ENCODE measurements at places on chromosomes 6 and 20.

- no peaks in the 10 kb centered on the region for H3K4me1 ChIP-seq
- no peak overlapping the region for H3K27ac ChIP-seq
- no peak overlapping the region for H3K4me3 ChIP-seq
- DNase-seq, result no peak
- H3K27me3 ChIP-seq, result no peaks in the 10 kb centered on the region
Measured at GRCh38 chr20:58711266-58712051, 18.9 kb downstream of the NPEPL1 start.

- no peak overlapping the region for H3K27ac ChIP-seq
- no peak overlapping the region for H3K4me3 ChIP-seq
- no peak for DNase-seq
- no peaks in the 10 kb centered on the region for H3K4me1 ChIP-seq
Measured at GRCh38 chr20:48282591-48283228, 497.4 kb upstream of the SULF2 start.

DNA sequence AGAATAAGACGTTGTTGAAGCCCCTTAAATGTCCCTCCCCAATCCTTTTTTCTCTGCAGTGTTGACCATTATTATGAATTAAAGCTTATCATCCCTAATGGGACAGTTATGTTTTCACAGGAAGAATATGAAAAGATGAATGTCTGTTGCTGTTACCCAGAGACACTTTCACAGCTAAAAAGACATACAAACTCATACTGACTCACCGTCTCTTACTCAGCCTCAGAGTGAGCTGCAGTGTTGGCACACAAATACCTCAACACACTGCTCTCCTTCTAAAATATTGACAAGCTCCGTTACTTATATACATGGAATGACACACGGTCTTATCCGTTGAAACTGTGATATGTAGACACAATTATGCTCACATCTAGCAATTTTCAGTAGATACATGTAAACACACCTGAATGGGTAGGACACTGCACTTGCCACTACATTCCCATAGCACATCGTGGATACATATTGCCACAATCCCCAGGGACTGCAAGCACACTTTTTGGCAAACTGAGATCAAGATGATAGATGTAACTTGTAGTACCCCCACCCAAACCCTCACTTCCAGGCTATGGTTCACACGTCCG, 9.6 kb upstream of the SAPCD1 start:
- no peak overlapping the region for H3K27ac ChIP-seq
- DNase-seq, result no peak
- H3K4me1 ChIP-seq, result peaks cover 5% of the 10 kb centered on the region
- no peaks in the 10 kb centered on the region for H3K27me3 ChIP-seq
- H3K36me3 ChIP-seq, result peaks cover 13% of the 10 kb centered on the region
- no peak overlapping the region for H3K4me3 ChIP-seq

- H3K36me3 ChIP-seq, result no peaks in the 10 kb centered on the region
- H3K4me1 ChIP-seq, result no peaks in the 10 kb centered on the region
- DNase-seq, result no peak
Measured at GRCh38 chr6:152458648-152459644, 178.2 kb downstream of the SYNE1 start.

GRCh38 chr6:63759605-63760105, 124.1 kb downstream of the PHF3 start:
- H3K4me3 ChIP-seq, result no peak overlapping the region
- no peak overlapping the region for H3K27ac ChIP-seq
- H3K27me3 ChIP-seq, result peaks cover 1% of the 10 kb centered on the region
- H3K36me3 ChIP-seq, result no peaks in the 10 kb centered on the region
- H3K4me1 ChIP-seq, result no peaks in the 10 kb centered on the region
- DNase-seq, result no peak

DNA sequence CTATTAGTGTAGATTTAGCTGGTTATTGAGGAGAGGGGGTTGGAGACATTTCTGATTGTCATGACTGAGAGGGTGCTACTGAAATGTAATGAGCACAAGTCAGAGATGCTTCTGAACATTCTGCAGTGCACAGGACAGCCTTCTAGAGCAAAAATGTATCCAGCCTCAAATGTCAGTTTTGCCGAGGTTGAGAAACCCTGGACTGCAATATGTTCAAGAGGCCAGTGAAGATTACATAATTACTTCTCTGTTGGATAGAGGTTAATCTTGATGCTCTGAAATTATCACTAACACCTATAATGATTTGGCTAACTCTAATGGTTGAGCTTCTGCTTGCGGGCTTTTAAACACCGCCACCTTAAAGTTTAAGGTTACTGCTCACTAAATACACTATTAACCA, 3.4 kb upstream of the DUSP22 start:
- no peak for DNase-seq
- no peak overlapping the region for H3K27ac ChIP-seq
- H3K36me3 ChIP-seq, result peaks cover 2% of the 10 kb centered on the region
- H3K4me1 ChIP-seq, result peaks cover 52% of the 10 kb centered on the region

GRCh38 chr6:54609981-54610380, 236.6 kb upstream of the FAM83B start:
- DNase-seq, result no peak
- H3K27me3 ChIP-seq, result no peaks in the 10 kb centered on the region
- no peaks in the 10 kb centered on the region for H3K36me3 ChIP-seq
- H3K4me3 ChIP-seq, result no peak overlapping the region
- no peaks in the 10 kb centered on the region for H3K4me1 ChIP-seq

- peaks cover 9% of the 10 kb centered on the region for H3K27me3 ChIP-seq
- no peak overlapping the region for H3K4me3 ChIP-seq
- no peak overlapping the region for H3K27ac ChIP-seq
- no peaks in the 10 kb centered on the region for H3K36me3 ChIP-seq
Measured at GRCh38 chr6:4319981-4320683, 184.8 kb upstream of the ECI2 start.

DNA sequence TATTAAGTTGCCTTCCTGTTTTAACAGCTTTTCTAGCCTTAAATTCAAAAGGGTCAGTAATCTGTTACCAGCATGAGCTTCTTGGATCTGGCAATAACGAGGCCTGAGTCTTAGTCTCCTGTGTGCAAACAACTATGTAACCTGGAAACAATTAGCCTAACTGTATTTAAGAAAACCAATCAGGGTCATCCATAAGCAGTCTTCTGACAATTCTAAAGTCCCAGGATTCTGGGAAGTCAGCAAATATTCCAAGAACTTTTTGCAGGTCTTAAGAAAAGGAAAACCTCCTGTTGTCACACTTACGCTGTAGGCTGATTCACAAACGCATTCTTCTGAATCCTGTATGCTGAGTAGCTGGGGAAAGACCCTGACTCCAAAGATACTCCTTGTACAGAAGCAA, 90.4 kb downstream of the COL12A1 start:
- no peaks in the 10 kb centered on the region for H3K4me1 ChIP-seq
- H3K27ac ChIP-seq, result no peak overlapping the region
- no peaks in the 10 kb centered on the region for H3K36me3 ChIP-seq
- H3K4me3 ChIP-seq, result no peak overlapping the region

- H3K36me3 ChIP-seq, result no peaks in the 10 kb centered on the region
- H3K4me3 ChIP-seq, result no peak overlapping the region
- H3K4me1 ChIP-seq, result no peaks in the 10 kb centered on the region
- H3K27ac ChIP-seq, result no peak overlapping the region
Measured at GRCh38 chr6:43851204-43851865, 81.3 kb downstream of the VEGFA start.

DNA sequence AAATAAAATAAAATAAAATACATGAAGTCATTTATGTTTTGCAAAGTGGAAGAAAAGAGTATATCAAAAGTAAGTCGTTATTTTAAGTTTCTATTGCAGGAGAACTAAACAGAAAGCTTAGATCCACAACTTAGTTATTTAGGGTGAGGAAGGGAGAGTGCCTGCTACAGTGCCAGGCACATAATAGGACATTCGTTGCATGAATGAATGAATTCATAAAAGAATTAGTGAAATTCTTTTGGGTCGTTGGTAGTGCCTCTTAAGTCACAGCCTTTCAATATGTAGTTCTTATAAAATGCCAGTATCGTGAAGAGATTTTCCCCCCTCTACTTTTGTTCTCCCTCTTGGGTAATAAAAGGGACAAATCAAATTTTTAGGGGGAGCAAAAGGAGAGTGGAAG, 29.1 kb downstream of the SF3B5 start:
- H3K27me3 ChIP-seq, result no peaks in the 10 kb centered on the region
- no peak for DNase-seq
- H3K36me3 ChIP-seq, result peaks cover 1% of the 10 kb centered on the region

DNA sequence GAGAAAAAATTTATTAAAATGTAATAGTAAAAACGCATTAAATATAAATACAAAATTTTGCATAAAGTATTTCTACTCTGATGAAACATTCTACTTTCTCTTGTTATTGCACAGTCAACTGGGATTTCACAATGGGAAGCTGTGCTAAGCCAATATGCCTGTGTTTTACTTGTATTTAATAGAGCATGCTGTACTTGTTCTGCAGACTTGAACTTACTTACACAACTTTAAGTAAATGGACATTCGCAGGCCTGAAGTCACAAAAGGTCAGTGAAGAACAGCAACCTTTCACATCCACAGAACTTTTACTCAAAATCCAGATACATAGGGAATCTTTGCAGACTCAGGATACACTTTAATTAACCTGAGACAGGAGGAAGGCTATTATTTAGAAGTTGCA, 409.5 kb downstream of the BTBD3 start:
- no peaks in the 10 kb centered on the region for H3K4me1 ChIP-seq
- no peak overlapping the region for H3K27ac ChIP-seq
- DNase-seq, result no peak

GRCh38 chr6:105400501-105400900, 2.4 kb downstream of the PREP start:
- H3K4me1 ChIP-seq, result peaks cover 65% of the 10 kb centered on the region
- H3K27me3 ChIP-seq, result no peaks in the 10 kb centered on the region
- peaks cover 9% of the 10 kb centered on the region for H3K36me3 ChIP-seq
- DNase-seq, result no peak
- peak overlapping the region; percentile 24 for H3K4me3 ChIP-seq
- H3K27ac ChIP-seq, result no peak overlapping the region

DNA sequence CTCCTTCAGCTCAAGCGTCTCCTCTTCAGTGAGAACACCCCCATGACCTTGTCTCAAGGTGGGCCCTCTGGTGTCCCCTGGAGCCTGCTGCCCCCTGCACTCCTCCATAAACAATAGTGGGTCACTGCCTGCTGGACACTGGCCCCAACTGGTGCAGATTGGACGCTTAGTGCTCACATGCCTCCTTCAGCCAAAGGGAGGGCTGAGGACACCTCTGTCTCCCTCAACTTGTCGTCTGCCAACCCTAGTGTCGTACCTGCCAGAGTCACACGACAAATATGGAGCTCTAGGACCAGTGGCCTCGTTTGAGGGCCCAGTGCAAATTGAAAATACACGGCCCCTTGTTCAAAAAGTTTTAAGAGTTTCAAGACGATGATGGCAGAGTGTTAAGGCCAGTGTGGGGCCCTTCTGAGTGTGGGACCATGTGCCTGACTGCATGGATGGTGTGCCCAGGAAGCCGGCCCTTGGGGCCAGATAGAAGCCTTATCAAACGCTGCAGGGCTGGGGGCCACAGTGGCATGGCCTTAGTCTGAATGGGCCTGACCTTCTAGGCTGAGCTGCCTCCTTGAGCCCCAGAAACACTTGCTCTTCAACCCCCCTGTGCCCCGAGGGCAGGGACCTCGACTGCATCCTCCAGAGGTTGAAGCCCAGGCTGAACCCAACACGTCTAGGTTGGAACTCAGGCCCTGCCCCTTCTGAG, 20.1 kb downstream of the APCDD1L start:
- no peak overlapping the region for H3K4me3 ChIP-seq
- no peaks in the 10 kb centered on the region for H3K36me3 ChIP-seq
- H3K27ac ChIP-seq, result no peak overlapping the region
- H3K27me3 ChIP-seq, result peaks cover 8% of the 10 kb centered on the region
- no peak for DNase-seq

- no peaks in the 10 kb centered on the region for H3K36me3 ChIP-seq
- H3K4me3 ChIP-seq, result no peak overlapping the region
Measured at GRCh38 chr6:124022641-124023040, 219.0 kb downstream of the NKAIN2 start.

DNA sequence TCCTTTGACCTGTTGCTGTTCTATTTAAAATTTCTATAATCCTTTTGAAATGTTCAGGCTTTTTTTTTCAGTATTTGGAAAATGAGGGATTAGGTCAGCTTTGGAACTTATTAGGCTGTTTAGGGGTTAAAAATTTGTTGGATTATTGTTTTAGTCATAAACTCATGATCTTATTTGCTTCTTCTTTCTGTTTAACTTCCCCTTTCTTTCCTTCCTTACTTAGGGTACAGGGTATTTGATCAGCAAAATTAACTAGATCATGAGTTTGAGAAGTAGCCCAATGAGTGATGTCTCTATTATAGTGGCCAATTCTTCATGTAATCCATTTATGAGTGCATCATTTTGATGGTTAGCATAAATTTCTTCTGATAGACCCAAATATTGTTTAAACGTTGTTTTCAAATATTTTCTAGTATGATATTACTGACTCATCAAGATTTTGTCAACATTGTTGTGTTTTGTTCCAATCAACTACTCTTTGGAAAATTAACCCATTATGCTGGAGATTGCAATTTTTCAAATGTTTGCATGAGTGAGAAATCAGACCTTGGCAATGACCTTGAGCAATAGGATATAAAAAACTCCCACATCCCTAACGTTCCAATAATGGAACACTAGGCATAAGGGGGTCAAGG, 94.4 kb downstream of the OTOR start:
- no peak overlapping the region for H3K4me3 ChIP-seq
- H3K27me3 ChIP-seq, result no peaks in the 10 kb centered on the region
- DNase-seq, result no peak
- no peaks in the 10 kb centered on the region for H3K4me1 ChIP-seq
- H3K36me3 ChIP-seq, result no peaks in the 10 kb centered on the region

- no peak overlapping the region for H3K4me3 ChIP-seq
- H3K27me3 ChIP-seq, result peaks cover 23% of the 10 kb centered on the region
- H3K27ac ChIP-seq, result no peak overlapping the region
- DNase-seq, result no peak
- no peaks in the 10 kb centered on the region for H3K4me1 ChIP-seq
- no peaks in the 10 kb centered on the region for H3K36me3 ChIP-seq
Measured at GRCh38 chr6:151252634-151253033, 12.9 kb downstream of the AKAP12 start.

DNA sequence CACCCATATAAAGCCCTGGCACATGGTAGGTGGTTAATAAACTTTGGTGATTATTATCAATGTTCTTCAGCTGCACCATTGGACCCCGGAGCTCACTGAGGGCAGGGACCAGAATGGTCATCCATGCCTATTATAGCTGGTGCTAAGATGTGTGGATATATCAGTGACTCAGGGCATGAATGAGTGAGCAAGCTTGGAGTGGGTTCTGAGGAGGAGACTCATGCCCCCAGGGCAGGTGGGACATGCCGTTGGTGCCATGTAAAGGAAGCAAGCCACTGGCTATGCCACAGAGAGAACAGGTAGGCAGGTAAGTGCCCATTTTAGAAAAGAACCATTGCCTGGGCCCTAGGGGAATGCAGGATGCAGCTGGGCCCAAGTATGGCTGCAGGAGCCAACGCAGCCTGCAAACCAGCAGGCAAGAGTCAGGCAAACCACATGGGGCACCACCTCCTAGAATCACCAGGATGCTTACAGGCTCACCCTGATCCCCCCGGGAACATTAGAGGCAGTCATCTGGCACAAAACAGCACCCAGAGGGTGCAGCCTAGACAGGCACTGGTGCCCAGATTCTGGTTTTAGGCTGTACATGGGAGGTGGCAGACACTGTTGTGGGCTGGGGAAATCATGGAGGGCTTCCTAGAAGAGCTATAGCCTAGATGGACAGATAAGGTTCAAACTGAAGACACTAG, 23.5 kb downstream of the PLAGL2 start:
- H3K27ac ChIP-seq, result no peak overlapping the region
- DNase-seq, result no peak
- H3K4me3 ChIP-seq, result no peak overlapping the region

Data from activated T-helper 1 cell treated with anti-CD3 and anti-CD28 coated beads, Interleukin-12 subunit alpha, Interleukin-12 subunit beta, Interleukin-2, Interleukin-4 antibody, amounts not matched to agents 30 ng/mL and 10 ng/mL and 1 ng/mL, durations not matched to agents 14 hours and 24 hours and 36 hours (primary cell).